ENCODE measurements at places on chromosomes 11 and 22.
A peak's percentile ranks its signal among the peaks of the same experiment; 100 is the strongest.

DNA sequence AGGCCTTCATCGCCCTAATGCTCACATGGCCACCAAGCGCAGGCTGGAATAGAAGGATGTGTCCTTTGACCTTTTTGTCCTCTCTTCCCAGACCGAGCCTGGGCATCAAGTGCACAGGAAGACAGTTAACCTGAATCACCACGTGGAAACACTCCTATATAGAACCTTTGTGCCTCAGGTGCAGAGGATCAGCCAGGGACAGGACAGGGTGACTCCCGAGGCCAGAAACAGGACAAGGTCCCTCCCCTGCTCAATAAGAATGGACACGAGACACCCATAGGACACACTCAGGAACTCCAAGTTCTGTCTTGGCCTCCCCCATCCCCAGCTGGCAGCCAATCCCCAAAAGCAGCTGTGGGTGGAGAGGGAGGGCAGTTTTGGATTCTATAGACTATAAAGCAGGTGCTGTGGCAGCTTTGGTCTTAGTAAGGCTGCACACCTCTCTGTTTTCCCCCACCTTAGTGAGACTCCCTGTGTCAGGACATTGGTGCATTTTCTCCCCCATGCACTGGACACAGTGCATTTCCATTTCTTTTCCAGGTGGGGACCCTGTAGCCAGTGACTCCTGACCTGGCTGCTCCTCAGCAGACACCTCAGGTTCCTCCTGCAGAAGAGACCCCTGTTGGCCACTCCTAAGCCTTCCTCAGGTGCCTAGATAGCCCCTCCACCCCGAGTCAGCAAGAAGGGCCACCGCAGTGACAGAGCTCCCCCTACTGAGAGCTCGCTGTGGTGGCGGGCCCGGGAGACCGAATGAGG, 43.6 kb upstream of the POU2AF1 start:
- peak; percentile 88 for DNase-seq

- no peak for DNase-seq
These were observed 22.5 kb upstream of the RTL6 start for GRCh38 chr22:44520465-44521094.

DNA sequence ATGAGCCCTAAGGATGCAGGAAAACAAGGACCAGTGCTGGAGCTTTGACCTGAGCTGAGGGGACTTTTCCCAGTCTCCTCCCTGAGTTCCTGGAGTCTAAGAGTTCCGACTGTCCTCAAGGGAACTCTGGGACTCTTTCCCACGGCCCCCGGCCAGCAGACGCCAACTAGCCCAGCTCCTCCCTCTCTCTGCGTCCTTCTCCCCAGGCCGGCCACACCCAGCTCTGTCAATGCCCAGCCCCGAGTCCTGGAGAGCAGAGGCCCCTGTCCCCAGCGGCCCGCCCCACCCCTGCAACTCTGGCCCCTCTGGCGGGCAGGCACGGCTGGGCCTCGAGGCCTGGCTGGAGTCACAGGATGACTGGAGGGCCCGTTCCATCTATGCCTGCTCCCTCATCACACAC, 29.8 kb downstream of the NECTIN1 start:
- no peak for DNase-seq

DNA sequence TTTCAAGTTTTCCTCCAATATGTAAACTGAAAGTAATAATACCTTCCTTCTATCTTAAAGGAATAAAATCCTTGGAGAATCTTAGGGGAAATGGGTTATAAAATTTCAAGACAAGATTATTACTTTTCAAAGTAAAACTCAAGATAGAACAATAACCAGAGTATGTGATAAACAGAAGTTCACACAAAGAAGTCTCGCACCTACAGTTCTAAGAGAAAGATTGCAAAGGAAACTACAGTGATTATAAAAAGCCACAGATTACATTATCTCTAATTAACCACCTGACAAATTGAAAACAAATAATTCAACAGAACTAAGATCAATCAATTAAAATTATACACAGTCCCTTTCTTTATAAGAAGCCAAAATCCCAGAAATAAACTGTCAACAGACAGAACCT, 34.0 kb downstream of the AMBRA1 start:
- no peak for DNase-seq

GRCh38 chr22:39940757-39941305, 19.4 kb upstream of the TMA7B start:
- no peak for DNase-seq
